Stomach (tissue), 19 donors: ENCODE measurements at places on chromosomes 4 and X. TPM values are rescaled to one million over a fixed set of nuclear protein-coding genes. Genes with fewer than 3 reads are reported as not detected.

Gene ADAM29
- total RNA-seq, result not detected

Gene ALG13
- total RNA-seq, result 90.0 TPM

Gene JADE3
- total RNA-seq, result 7.2 TPM

Gene FANCB
- 1.3 TPM for total RNA-seq

Gene RPS6KA6
- 0.29 TPM for total RNA-seq

Gene MAGEA11
- total RNA-seq, result not detected

Gene GYPA
- not detected for total RNA-seq

Gene NMU
- not detected for total RNA-seq

Gene RAB41
- total RNA-seq, result not detected

Gene HS3ST1
- 123 TPM for total RNA-seq

Gene G6PD
- 10.3 TPM for total RNA-seq

Gene RBM47
- 318 TPM for total RNA-seq

DNA sequence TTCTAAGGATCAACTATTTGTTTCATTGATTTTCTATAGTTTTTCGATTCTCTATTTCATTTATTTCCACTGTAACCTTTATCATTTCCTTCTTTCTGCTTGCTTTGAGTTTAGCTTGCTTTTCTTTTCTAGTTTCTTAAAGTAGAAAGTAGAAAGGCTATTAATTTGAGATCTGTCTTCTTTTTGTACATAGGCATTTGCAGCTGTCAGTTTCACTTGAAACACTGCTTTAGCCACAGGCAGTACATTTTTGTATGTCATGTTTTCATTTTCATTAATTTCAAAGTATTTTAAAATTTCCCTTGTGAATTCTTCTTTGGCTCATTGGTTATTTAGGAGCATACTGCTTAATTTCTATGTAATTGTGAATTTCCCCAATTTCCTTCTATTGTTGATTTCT lies 152.2 kb downstream of the SH3KBP1 start:
- no peak overlapping the region for H3K4me3 ChIP-seq
- no peak for DNase-seq
- H3K27ac ChIP-seq, result no peak overlapping the region
- no peaks in the 10 kb centered on the region for H3K4me1 ChIP-seq
- H3K27me3 ChIP-seq, result peaks cover 4% of the 10 kb centered on the region

DNA sequence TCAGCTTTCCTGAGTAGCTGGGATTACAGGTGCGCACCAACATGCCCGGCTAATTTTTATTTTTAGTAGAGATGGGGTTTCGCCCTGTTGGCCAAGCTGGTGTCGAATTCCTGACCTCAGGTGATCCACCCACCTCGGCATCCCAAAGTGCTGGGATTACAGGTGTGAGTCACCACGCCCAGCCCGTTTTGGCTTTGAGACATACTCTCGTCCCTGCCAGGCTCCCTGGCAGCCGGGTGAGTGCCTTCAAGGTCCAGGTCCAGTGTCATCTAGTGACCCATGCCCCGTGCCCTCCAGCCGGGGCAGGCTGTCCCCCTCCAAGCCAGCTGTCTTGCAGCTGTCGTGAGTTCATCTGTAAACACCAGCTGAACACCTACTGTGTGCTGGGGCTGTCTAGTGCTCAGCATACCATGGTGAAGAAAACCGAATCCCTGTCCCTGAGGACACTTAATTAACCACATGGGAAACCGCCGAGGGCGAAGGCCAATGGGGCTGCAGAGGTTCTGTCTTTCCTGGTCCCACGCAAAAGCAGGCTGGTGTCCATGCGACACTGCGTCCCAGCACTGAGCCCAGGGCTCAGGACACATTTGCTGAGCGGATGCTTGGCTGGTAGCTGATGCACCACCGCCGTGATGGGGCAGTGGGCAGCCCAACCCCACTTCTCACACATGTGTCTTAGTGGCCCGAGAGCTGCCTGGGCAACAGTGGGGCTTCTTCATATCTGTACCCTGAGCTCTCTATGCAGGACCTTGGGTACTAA lies 21.9 kb downstream of the NSG1 start:
- peaks cover 34% of the 10 kb centered on the region for H3K27me3 ChIP-seq
- no peaks in the 10 kb centered on the region for H3K4me1 ChIP-seq
- no peak overlapping the region for H3K4me3 ChIP-seq
- no peak overlapping the region for H3K27ac ChIP-seq
- no peak for DNase-seq

DNA sequence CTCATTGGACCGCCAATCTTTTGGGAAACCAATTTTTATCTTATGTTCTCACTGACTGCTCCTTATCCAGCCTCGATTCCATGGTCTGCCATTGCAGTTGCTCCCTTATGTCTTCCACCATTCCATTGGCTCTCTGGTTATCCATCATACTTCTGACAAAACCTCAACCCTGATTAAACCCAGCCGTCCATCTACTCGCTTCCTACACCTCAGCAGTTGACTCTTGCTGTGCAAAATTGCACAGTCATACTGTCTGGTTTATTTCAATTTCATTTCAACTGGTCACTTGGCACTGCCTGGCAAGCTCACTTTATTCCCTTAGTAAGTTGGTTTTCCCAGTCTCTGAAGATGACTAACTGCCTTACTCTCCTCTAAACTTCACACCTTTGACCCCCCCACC lies 26.2 kb downstream of the ARL9 start:
- no peak overlapping the region for H3K4me3 ChIP-seq
- H3K36me3 ChIP-seq, result no peaks in the 10 kb centered on the region
- H3K27me3 ChIP-seq, result peaks cover 5% of the 10 kb centered on the region
- peaks cover 16% of the 10 kb centered on the region for H3K4me1 ChIP-seq
- peak; percentile 11 for DNase-seq

GRCh38 chr4:24105327-24106038 lies 215.6 kb upstream of the PPARGC1A start:
- peak; percentile 57 for DNase-seq
- no peak overlapping the region for H3K4me3 ChIP-seq
- no peaks in the 10 kb centered on the region for H3K27me3 ChIP-seq
- H3K4me1 ChIP-seq, result peaks cover 4% of the 10 kb centered on the region
- peak overlapping the region; percentile 58 for H3K27ac ChIP-seq
- no peaks in the 10 kb centered on the region for H3K36me3 ChIP-seq

GRCh38 chrX:20414066-20414465 lies 147.4 kb upstream of the RPS6KA3 start:
- DNase-seq, result no peak
- H3K27me3 ChIP-seq, result no peaks in the 10 kb centered on the region
- no peaks in the 10 kb centered on the region for H3K4me1 ChIP-seq
- H3K27ac ChIP-seq, result no peak overlapping the region
- no peak overlapping the region for H3K4me3 ChIP-seq
- H3K36me3 ChIP-seq, result no peaks in the 10 kb centered on the region

DNA sequence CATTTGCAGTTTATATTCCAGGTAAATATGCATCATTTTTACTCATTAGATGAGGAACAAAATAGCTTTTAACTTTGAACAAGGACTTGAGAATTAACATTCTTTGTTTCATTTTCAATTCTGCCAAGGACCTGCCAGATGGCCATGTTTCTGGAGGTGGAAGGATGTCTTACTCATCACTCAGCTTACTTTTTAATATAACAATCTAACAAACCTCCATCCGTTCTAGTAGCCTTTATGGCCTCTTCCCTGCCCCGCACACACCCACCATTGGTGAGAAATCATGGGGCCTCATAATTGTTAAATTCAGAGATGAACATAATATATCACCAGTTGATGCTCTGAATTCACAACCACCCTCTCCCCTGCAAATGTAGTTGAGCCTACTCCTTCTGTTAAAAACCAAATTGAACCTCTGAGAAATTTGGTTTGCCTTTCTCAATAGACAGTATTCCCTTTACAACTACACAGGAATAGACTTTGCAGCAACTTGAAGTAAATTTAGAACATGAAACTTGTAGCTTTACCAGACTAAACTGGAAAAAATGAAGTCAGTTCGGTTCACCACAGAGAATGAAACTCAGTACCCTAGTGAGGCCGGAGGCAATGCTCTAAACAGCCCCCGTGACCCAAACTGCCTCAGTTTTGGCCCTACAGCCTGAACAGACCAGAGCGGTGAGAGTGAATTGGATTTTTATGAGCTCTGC lies 50.1 kb upstream of the ACSL4 start:
- H3K4me3 ChIP-seq, result no peak overlapping the region
- DNase-seq, result no peak
- no peaks in the 10 kb centered on the region for H3K36me3 ChIP-seq
- no peaks in the 10 kb centered on the region for H3K4me1 ChIP-seq
- peak overlapping the region; percentile 11 for H3K27ac ChIP-seq

DNA sequence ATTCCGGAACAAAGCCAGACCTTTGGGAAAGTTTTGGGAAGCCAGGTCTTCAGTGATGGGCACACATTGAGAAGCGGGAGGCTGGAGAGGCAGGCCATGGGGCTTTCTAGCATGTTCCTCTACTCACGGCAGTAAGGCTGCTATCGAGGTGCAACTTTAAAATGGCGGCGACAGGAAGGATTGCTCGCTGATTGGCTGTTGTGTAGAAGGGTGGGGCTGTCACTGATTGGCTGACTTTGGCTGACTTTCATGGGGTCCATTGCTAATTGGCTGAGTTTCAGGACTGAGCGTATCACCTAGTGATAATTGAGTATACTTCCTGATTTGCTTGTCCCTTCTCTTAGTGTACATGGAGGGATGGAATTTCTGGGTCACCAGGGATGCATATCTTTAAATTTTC lies 19.7 kb upstream of the GLOD5 start:
- no peaks in the 10 kb centered on the region for H3K4me1 ChIP-seq
- no peak for DNase-seq
- no peak overlapping the region for H3K27ac ChIP-seq
- H3K27me3 ChIP-seq, result no peaks in the 10 kb centered on the region
- no peak overlapping the region for H3K4me3 ChIP-seq

GRCh38 chr4:40283413-40283812 lies 51.7 kb upstream of the CHRNA9 start:
- no peak for DNase-seq
- no peaks in the 10 kb centered on the region for H3K36me3 ChIP-seq
- H3K27me3 ChIP-seq, result no peaks in the 10 kb centered on the region
- H3K27ac ChIP-seq, result no peak overlapping the region

- H3K4me3 ChIP-seq, result no peak overlapping the region
- H3K27me3 ChIP-seq, result no peaks in the 10 kb centered on the region
- no peaks in the 10 kb centered on the region for H3K4me1 ChIP-seq
- H3K36me3 ChIP-seq, result peaks cover 63% of the 10 kb centered on the region
- DNase-seq, result no peak
Observed at GRCh38 chrX:48482526-48482925, 6.5 kb downstream of the FTSJ1 start.

GRCh38 chr4:186878203-186878776 lies 154.6 kb upstream of the FAT1 start:
- H3K36me3 ChIP-seq, result no peaks in the 10 kb centered on the region
- DNase-seq, result no peak
- no peak overlapping the region for H3K4me3 ChIP-seq
- no peak overlapping the region for H3K27ac ChIP-seq

DNA sequence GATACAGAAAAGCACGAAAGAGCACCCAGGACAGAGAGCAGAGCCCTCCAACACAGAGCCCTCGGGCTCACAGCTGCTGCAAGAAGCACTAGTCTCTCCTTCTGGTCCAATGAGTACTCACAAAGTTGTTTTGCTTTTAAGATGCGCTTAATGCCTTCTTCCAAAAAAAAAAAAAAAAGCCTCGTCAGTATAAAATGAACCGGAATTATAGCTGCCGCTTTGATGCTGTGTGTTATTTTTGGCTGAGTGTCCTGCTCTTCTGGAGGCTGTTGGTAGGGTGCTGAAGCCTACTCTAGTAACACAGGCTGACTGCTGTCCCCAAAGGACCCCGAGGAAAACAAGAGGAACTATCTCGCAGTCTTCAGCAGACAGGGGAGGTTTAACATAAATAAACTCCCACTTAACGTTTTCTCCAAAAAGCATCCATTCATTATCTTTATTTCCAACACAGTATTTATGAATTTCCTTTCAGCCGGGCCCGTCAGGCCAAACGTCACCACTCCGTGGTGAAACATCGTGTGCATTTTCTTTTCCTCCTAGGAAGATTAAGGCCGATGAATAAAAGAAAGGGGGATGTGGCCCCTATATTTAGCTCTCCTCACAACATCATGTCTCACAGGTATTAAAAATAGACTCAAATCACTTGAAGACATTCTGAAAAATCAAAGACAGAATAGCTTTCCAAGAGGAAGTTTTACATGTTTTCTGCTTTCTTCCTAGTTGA lies 213.7 kb upstream of the PPARGC1A start:
- no peaks in the 10 kb centered on the region for H3K36me3 ChIP-seq
- H3K4me1 ChIP-seq, result no peaks in the 10 kb centered on the region
- peak; percentile 49 for DNase-seq
- no peak overlapping the region for H3K27ac ChIP-seq

GRCh38 chr4:152138451-152138850 lies 377.6 kb upstream of the GATB start:
- no peak for DNase-seq
- H3K4me1 ChIP-seq, result no peaks in the 10 kb centered on the region
- H3K27ac ChIP-seq, result no peak overlapping the region
- no peak overlapping the region for H3K4me3 ChIP-seq
- no peaks in the 10 kb centered on the region for H3K36me3 ChIP-seq
- H3K27me3 ChIP-seq, result no peaks in the 10 kb centered on the region

DNA sequence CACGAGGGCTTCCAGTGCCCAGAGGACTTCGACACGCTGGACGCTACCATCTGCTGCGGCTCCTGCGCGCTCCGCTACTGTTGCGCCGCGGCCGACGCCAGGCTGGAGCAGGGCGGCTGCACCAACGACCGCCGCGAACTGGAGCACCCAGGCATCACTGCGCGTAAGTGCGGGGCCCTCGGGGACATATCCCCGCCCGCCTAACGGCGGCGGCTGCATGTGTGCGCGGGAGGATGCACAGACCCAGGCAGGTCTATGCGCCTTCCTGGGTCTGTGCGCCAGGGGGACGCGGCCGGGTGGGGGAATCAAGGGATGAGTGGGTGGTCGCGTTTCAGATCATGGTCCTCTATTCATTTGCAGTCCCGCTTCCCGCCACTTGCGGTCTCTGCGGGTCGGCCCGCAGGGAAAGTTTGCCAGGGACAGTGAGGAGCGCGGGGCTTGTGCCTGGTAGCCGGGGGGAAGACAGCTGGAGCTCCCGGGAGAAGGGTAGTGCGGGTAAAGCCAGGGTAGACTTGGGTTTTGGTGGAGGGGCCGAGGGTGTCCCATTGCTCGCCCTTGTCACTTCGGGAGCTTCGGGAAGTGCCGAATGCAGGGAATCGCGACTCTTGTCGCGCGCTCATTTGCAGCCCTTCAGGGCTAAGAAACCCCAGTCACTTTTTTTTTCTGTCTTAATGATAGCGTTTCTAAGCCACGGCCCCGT lies 1.0 kb downstream of the SHISA3 start:
- H3K27ac ChIP-seq, result no peak overlapping the region
- no peaks in the 10 kb centered on the region for H3K36me3 ChIP-seq
- peak overlapping the region; percentile 61 for H3K4me3 ChIP-seq
- H3K4me1 ChIP-seq, result peaks cover 33% of the 10 kb centered on the region
- H3K27me3 ChIP-seq, result peaks cover 44% of the 10 kb centered on the region

DNA sequence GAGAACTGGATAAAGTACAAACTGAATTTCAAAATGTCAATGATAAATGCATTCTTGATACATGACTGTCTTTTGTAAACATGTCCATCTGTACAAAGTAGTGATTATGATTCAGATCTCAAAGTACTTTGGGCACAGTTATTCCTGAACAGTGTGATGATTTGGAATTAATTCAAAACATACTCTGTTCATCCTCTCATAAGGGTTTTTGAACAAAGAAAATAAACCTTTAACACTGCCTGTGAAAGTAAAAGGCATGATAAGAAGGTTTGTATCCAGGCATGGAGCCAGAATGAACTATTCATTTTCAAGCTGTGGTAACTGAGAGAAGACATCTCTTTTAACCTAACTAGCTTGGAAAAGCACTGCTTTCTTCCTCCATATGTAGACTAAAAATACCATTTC lies 883 bp upstream of the KLHL4 start:
- no peak overlapping the region for H3K4me3 ChIP-seq
- H3K4me1 ChIP-seq, result no peaks in the 10 kb centered on the region
- no peak overlapping the region for H3K27ac ChIP-seq
- no peaks in the 10 kb centered on the region for H3K36me3 ChIP-seq
- no peak for DNase-seq
